ENCODE measurements at places on chromosomes 6 and 20.

DNA sequence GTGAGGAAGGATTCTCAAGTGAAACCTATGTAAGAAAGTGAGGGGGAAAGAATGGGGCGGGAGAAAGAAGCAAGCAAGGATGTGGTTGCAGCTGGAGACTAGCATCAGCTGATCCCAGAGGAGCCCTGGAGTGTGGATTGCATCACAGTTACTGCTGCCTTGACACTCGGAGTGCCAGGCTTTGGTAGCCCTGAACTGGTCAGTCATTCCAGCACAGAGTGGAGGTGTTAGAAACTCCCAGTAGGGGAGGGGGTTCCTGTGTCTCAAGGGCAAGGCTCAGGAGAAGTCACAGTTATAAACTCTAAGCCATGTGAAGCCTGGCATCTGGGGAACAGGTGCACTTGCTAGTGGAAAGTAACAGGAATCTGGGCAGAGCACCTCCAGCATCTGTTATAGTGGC, 23.5 kb downstream of the SNAP25 start:
- no peak for DNase-seq

- DNase-seq = no peak
Observed at GRCh38 chr6:122567034-122567433, 43.2 kb upstream of the PKIB start.

GRCh38 chr6:28212510-28213212, 12.4 kb upstream of the ZSCAN9 start:
- DNase-seq = peak; percentile 73

GRCh38 chr6:54083287-54083686, 28.0 kb upstream of the MLIP start:
- no peak for DNase-seq

DNA sequence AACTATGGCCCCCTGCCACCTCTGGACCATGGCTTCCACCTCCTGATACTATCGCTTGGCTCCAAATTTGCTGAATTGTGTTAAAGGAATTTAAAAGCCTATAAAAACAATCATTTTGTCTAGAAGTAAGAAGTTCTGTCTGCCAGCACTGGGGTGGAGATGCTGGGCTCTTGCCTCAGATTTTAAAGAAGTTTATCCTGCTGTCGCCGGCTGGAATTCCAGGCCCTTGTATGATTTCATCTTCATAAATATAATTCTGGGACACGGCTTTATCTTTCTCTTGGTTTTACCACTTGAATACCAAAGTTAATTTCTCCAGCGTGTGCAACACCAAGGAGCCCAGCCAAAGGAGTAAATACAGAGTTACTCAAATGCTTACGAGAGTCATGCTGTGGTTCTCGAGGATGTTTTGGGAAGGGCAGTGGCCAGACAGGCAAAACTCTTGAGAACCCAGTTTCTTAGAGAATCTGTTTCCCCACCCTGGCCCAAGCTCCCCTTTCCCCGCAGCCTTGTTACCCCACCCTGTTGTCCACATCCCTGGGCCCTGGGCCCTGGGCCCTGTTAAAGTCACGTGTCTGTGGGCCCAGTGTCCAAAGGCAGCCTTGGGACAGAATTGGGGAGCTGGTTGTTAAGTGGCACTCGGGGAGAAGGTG, 31.9 kb downstream of the C6orf89 start:
- no peak for DNase-seq

- no peak for DNase-seq
Observed at GRCh38 chr6:133128191-133128590, 113.0 kb upstream of the EYA4 start.

- DNase-seq = no peak
Observed at GRCh38 chr20:58985656-58986055, 4.6 kb downstream of the NELFCD start.

DNA sequence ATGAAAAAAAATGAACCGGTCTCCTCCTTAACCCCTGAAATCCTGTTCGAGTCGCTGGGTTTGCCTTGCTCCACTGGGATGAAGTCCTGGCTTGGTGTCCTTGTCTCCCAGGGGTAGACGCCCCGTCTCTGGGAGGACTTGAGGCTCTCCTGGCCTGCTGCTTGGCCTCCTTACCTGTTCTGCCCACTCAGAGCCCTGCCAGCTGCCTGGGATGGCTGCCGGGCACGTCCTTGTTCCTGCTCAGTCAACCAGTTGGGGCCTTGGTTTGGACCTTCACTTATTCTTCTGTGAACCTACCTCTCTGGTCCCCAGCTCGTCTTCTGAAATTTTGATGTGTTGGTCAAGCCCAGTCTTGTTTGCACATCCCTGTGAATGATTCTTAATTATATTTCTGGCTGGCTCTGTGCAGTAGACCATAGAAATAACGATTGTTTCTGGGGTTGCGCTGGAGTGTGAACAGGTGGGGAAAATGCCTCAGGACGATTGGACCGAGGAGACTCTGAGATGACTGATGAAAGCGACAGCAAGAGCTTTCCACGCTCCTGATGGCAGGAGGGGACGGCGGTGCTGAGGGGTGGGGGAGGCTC, 126.5 kb upstream of the ESR1 start:
- DNase-seq = no peak

DNA sequence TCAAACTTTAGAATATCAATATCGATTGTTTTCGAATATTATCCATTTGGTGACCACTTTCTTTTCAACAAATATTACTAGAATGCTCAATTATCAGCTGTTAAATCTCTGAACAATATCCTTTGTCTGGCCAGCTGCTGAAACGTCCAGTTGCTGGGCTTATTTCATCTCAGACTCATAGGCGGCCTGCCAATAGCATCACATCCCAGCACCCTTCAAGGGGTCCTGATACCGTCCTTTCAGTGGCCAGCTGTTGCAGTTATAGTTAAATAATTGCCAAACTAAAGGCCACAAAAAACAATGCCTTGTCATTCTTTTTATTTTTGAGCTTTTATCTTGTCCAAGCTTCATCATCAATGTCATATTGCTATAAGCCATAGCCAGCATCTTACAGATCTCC, 1006.8 kb upstream of the MANEA start:
- no peak for DNase-seq

GRCh38 chr20:52340036-52340634, 148.6 kb upstream of the ZFP64 start:
- no peak for DNase-seq

- no peak for DNase-seq
Observed at GRCh38 chr20:32580970-32581838, 3.9 kb downstream of the NOL4L start.

DNA sequence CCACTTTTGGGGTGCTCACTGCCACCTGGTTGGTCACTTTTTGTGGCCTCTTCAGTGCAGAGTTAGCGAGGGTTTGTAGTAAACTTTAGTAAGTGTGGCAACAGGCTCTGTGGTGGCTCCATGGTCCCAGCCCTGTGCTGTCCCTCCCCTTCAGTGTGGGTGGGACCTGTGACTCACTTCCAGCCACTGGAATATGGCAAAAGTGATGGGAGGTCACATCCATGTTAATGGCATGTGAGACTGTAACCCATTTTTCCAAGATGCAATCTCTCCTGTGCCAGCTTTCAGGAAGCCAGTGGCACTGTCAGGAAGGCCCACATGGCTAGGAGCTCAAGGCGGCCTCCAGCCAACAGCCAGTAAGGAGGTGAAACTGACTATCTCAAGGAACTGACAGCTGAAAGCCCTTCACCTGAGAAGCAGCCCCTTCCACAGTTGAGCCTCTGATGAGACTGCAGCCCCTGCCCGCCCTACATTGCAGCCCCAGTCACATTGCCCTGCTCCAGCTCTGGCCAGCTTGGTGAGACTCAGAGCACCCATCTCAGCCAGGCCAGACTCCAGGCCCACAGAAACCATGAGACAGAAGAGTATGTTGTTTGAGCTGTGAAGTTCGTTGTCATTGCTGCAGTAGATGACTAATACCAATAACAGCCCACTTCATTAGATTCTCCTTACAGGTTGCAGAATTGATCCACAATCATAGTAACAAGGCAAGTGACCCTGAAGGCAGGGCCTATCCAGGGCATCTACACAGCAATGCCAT, 13.1 kb upstream of the CST7 start:
- DNase-seq = no peak

GRCh38 chr6:133092771-133093170, 148.4 kb upstream of the EYA4 start:
- no peak for DNase-seq

DNA sequence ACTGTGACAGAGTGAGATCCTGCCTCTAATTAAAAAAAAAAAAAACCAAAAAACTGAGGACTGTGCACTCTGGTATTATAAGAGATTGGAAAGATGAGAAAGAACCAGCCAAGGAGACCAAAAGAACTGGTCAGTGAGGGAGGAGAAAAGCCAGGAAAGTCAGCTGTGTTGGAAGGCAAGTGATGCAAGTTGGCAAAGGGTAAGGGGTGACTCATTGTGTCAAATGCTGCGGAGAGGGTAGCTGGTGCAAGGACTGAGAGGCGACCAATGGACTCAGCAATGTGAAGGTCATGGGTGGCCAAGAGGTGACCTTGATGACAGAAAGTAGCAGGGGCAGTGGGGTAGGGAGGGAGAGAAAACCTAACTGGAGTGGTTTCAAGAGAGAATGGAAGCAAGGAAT, 27.4 kb upstream of the LRRN4 start:
- peak; percentile 6 for DNase-seq

Data from non-pigmented ciliary epithelial cell (primary cell).